ENCODE measurements at places on chromosomes 4 and X. TPM values are rescaled to one million over a fixed set of nuclear protein-coding genes. Genes with fewer than 3 reads are reported as not detected.
A peak's percentile ranks its signal among the peaks of the same experiment; 100 is the strongest.

RAB39B gene
- 7.1 TPM for total RNA-seq

MYOZ2 gene
- not detected for total RNA-seq

JCHAIN gene
- total RNA-seq = 2.8 TPM

CPEB2 gene
- total RNA-seq = 29.3 TPM

SPANXD gene
- total RNA-seq = not detected

DNA sequence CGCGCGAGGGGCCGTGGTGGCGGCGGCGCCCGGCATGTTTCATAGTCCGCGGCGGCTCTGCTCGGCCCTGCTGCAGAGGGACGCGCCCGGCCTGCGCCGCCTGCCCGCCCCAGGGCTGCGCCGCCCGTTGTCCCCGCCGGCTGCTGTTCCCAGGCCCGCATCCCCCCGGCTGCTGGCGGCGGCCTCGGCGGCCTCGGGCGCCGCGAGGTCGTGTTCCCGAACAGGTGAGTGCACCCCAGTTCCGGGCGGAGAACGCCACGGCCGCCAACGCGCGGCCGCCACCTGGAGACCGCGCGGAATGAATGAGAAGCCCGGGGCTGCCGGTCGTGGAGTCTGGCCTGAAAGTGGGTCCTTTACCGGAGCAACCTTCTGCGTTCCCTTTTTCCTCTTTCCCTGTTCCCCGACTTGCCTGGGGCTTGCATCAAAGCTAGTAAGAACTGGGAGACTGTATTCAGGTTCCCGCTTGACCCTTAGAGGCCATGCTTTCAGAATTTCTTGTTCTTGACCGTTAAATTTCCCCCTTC is 429 bp downstream of the NOCT start:
- no peak for DNase-seq
- peaks cover 24% of the 10 kb centered on the region for H3K4me1 ChIP-seq
- H3K27ac ChIP-seq = peak overlapping the region; percentile 100
- peaks cover 4% of the 10 kb centered on the region for H3K36me3 ChIP-seq
- H3K27me3 ChIP-seq = peaks cover 4% of the 10 kb centered on the region

GRCh38 chrX:144791298-144791697 is 456.0 kb upstream of the SPANXN1 start:
- H3K4me3 ChIP-seq = no peak overlapping the region
- peaks cover 2% of the 10 kb centered on the region for H3K36me3 ChIP-seq
- no peak for DNase-seq
- H3K27ac ChIP-seq = no peak overlapping the region

GRCh38 chr4:78602334-78602733 is 50.8 kb downstream of the ANXA3 start:
- no peak for DNase-seq
- H3K4me3 ChIP-seq = no peak overlapping the region
- no peak overlapping the region for H3K27ac ChIP-seq
- H3K4me1 ChIP-seq = no peaks in the 10 kb centered on the region
- H3K27me3 ChIP-seq = peaks cover 32% of the 10 kb centered on the region
- H3K36me3 ChIP-seq = peaks cover 4% of the 10 kb centered on the region

GRCh38 chrX:155645180-155645579 is 32.4 kb upstream of the TMLHE start:
- peaks cover 4% of the 10 kb centered on the region for H3K4me1 ChIP-seq
- no peak for DNase-seq
- H3K4me3 ChIP-seq = no peak overlapping the region
- H3K36me3 ChIP-seq = peaks cover 3% of the 10 kb centered on the region
- no peak overlapping the region for H3K27ac ChIP-seq

- H3K4me3 ChIP-seq = no peak overlapping the region
- no peaks in the 10 kb centered on the region for H3K4me1 ChIP-seq
- no peak for DNase-seq
Observed at GRCh38 chr4:157459785-157460184, 239.3 kb downstream of the GRIA2 start.

GRCh38 chr4:24639714-24640113 is 55.4 kb upstream of the DHX15 start:
- H3K27me3 ChIP-seq = peaks cover 37% of the 10 kb centered on the region
- no peak overlapping the region for H3K4me3 ChIP-seq
- no peak overlapping the region for H3K27ac ChIP-seq
- no peaks in the 10 kb centered on the region for H3K36me3 ChIP-seq
- DNase-seq = no peak
- peaks cover 7% of the 10 kb centered on the region for H3K4me1 ChIP-seq

- no peak overlapping the region for H3K27ac ChIP-seq
- no peak overlapping the region for H3K4me3 ChIP-seq
- no peak for DNase-seq
- H3K27me3 ChIP-seq = peaks cover 4% of the 10 kb centered on the region
Observed at GRCh38 chr4:139865537-139865936, 199.9 kb downstream of the MGST2 start.

DNA sequence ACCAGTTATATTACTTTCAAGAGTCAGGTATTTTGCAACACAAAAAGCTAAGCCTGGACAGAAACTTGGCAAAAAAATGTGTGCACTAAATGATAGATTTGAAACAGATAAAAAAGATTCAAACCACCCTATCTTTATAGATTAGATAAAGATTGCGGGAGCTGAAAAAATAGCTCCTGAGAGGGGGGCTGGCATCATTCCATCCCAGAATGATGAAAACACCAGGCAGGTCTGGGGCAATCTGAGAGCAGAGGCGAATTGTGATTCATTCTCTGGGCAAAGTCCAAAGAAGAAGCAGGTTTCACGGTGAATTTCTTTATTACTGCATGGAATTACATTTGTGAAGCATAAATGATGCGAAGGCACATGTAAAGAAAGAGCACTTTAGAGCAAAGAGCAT is 168.5 kb upstream of the DMD start:
- no peaks in the 10 kb centered on the region for H3K36me3 ChIP-seq
- no peak for DNase-seq
- no peaks in the 10 kb centered on the region for H3K4me1 ChIP-seq
- H3K27ac ChIP-seq = no peak overlapping the region
- H3K4me3 ChIP-seq = no peak overlapping the region

Data from T-helper 17 cell (primary cell).